NCI-H187 (cell line): ENCODE measurements at places on chromosomes 13 and 19.

GRCh38 chr13:21344662-21345176 lies 114.4 kb downstream of the ZDHHC20 start:
- DNase-seq: no peak

DNA sequence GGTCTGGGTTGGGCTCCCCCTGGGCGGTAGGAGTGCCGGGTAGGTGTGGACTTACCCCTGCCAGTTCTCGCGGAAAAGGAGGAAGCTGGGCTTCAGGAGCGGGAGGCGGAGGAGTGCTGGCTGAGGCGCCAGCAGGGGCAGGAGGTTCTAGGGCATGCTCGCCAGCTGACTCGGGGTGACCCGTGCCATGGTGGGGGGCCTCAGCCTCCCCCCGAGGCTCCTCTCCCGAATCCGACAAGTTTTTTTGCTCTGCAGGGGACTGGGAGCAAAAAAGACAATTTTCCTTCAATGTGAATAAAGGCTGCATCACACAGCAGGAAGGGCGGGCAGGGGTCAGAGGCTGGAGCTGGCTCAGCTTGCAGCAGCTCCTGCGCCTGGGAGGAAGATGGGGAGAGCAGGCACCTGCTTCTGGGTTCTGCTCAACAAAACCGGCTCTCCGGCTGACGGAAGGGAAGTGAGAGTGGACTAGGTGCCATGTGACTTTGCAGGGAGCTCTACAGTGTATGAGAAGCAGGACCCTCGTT lies 26.5 kb downstream of the RANBP3 start:
- no peak for DNase-seq

- no peak for DNase-seq
These were observed 82.1 kb downstream of the ZNF429 start for GRCh38 chr19:21587549-21587948.

DNA sequence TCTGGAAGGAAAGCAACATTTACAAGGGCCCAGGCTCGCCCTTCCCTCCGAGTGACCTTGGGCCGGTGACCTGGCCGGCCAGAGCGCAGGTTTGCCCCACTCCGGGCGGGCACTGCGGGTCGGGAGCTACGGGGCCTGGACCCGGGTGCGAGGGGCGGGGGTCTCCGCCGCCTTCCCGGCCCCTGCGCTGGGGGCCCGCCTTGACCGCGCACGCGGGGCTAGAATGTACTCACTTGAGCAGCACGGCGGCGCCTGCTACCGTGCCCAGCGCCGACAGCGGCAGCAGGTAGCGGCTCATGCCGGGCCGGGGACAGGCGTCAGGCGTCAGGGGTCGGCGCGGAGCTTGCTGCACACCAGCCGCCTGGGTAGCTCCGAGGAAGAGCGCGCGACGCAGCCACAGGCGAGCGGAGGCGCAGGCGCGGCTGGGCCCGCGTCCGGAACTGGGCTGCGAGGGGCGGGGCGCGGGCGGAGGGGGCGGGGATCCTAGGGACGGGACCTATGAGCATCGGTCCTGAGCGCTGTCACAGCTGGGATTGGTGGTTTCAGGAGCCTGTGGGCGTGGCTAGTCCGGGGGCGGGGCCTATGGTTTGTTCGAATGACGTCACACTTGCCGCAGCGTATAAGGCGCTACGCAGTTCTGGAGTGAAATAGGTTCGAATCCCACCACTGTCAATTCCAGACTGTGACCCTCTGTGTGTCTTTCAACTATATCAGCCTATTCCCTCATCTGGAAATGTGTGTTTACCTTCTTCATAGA lies at the start of gene RDH13:
Gene RDH13, minus strand, starts transcription at position 414 of the 757 bp plus-strand sequence. Its CDS starts 116 bp downstream, at position 298.
- DNase-seq: peak; percentile 67

- no peak for DNase-seq
These were observed 81.4 kb upstream of the PCDH8 start for GRCh38 chr13:52929846-52930245.

DNA sequence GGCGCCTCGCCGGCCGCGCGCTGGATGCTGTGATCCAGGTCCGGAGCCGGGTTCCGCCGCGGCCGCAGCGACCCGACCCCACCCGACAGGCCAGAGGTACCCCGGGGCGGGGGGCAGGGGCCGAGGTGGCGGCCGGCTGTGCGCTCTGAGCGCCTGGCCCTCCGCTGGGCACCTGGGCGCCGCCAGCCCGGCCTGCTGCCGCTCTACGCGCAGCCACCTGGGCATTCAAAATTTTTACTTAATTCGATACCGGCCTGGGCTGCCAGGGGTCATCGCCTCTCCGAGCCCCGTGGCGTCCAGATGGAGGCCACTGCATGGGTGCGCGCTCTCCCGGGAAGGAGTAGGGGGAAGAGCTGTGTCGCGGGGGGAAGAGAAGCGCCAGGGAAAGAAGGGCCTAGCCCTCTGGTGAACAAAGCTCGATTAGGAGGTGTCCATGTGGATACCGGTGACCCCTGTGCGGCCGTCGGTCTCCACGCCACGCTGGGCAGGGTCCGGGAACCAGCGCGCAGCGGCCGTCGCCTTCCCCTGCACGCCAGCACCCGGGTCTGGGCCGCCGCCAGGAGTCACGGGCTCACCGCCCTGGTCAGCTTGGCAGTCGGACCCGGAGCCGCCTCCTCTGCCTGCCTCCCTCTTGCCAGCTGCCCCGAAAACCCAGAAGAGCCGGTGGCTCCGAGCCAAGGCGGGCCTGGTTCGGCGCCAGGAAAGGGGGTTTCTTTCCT lies 666 bp downstream of the BIVM start:
- DNase-seq: peak; percentile 11

DNA sequence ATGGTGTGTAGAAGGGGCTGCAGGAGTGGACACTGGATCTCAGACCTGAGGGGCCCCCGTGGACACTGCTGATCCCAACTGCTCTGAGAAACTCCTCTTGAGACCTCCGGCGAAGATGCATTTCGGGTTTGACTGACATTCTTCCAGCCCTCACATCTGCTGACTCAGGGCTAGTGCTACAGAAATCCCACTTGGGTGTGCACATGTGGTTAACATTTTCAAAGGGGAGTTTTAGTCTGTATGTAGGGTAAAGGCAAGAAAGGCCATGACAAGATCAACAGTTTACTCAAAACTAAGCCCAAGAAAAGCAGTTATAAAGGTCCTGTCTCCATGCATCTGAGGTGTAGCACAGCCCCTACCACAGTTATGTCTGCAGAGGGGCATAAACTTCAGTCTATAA lies 31.2 kb downstream of the DLEU7 start:
- no peak for DNase-seq

DNA sequence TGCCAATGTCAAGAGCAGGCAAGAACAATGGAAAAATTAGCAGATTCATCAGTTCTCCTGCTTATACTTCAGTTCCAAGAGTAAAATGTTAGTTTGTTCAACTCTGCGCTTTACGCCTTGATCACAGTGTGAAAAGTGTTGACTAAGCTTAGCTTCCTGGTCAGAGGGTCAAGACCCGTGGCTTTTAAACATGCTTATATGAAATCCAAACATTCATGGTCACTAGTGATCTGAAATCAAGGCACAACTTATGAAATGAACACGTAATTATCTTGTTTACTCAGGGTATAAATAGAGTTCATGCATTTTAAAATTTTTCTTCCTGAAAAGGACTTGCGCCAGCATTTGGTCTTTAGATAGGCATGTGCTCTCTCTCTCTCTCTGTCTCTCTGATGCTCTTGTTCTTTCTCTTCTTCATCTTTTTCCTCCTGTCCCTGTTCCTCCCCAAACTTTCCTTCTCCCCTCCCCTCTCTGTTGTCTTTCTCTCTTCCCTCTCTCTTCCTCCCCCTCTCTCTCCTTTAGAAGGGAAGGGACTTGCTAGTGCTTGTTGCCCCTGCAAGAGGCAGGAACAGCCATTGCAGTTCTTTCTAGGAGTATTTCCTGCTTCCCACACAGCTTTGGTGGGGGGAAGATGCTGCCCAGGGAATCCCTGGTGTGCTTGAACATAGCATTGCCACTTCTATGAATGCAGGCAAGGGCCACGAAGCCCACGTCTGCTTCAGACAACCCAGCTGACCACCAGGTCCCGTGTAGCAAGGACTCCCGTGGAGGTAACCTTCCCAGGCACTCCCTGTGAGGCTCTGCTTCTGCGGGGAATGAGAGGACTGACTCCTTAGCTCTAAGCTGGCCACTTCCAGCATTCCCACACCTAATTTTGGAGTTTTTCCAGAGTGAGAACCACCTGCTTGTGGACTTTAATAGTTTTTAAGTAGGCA lies 7.1 kb upstream of the ZNF536 start:
- DNase-seq: no peak

GRCh38 chr13:39938596-39938995 lies 283.1 kb downstream of the COG6 start:
- DNase-seq: no peak

DNA sequence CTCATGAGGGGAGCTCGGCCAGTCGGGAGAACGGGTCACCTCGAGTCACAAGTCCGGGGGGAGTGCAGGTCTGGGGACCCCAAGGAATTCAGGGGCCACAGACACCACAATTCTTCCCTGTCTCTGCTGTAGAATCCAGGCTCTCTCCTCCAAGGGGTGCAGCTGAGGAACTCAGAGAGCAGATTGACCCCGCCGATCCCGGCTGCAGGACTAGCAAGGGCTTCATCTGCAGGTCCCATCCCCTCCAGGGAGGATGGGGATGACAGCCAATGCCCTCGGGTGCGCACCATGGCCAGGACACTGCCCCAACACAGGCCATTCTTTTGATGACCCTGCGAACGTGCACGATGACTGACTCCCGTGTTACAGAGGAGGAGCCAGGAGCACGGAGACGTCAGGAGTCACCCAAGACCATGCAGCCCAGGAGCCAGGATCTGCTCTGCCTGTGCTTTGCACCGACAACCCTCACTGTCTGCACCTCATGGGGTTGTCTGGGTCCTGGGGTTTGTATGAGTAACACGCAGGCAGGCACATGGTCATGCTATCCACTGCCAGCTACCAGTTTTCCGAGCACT lies 48.5 kb upstream of the TUBGCP3 start:
- no peak for DNase-seq

GRCh38 chr19:38386300-38386970 lies 1.4 kb downstream of the GGN start:
- no peak for DNase-seq

- no peak for DNase-seq
These were observed 220.8 kb downstream of the COG6 start for GRCh38 chr13:39876258-39876657.

- no peak for DNase-seq
These were observed 194.7 kb downstream of the B3GLCT start for GRCh38 chr13:31394506-31394905.

DNA sequence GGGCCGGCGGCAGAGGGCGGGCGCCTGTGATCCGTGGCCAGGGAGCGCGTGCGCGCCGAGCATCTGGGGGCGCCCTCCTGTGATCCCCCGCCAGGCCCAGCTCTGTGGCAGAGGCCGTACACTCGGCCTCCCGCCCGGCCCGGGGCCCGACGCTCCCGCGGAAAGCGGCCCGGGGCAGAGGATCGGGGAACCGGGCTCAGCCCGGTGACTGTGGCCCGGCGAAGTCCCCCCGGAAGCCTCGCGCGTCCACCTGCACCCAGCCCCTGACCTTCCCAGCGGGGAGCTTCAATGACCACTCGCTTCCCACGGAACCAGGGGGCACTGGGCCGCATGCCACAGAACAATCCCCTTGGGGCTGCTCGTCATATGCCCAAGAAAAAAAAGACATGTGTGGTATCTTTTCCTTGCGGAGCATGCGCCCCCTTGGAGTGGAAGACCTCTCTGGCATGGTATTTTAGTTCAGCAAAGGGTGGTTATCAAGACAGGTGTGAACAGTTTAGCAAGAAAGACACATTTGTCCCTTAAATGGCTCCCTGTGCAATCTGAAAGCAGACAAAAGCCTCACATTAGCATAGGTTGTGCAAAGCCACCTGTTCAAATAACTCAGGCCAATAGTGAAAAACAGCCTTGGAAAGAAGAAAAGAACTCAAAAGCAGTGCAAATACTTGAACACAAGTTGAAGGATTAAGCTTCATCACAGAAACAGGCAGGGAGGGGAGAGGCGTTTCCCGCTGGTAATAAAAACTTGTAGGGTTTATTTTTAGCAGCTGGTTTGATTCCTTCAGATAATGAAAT lies 290.9 kb upstream of the SOX21 start:
- DNase-seq: peak; percentile 91

- DNase-seq: no peak
These were observed 8.5 kb downstream of the UBA2 start for GRCh38 chr19:34436716-34437115.

- DNase-seq: no peak
These were observed 4.6 kb downstream of the FARP1 start for GRCh38 chr13:98147521-98147920.

- no peak for DNase-seq
These were observed 630 bp downstream of the NUCB1 start for GRCh38 chr19:48900477-48901406.

GRCh38 chr13:29978211-29978610 lies 127.8 kb upstream of the UBL3 start:
- DNase-seq: no peak

DNA sequence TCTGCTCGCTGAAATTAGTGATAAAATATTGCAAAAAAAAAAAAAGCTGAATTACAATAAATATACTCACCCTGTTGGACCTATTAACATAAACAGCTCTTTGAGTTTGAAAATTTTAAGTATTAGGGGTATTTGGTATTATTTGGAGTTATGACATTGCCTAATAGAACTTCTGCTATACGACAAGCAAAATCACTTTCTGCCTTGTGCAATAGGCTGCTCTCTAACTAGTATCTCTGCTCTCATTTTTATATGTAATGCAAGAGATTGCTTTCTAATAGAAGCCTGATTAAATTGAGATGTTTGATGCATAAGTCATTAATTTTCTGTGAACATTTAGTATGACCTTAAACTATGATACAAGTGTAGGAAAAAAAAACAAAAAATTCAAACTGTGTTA lies 5.3 kb downstream of the RGS9BP start:
- no peak for DNase-seq

DNA sequence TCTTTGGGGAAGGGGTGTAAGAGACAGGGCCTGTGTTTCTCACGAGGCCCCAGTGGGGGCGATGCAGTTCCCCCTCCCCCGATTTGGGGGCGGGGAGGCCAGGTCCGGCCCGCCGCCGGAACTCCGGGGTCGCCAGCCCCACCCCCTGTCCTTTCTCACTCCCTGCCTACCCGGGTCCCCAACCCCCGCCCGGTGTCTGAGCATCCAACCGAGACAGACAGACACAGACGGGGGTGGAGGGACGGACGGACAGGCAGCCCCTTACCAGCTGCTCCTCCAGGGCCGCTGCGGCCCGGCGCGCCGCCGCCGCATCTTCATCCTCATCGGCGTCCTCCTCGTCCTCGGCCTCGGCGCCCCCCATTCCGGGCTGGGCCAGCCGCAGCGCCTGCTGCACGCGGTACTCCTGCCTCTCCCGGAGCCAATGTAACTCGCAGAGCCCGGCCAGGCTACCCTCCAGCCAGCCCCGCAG lies 397 bp downstream of the DACT3 start:
- DNase-seq: no peak

DNA sequence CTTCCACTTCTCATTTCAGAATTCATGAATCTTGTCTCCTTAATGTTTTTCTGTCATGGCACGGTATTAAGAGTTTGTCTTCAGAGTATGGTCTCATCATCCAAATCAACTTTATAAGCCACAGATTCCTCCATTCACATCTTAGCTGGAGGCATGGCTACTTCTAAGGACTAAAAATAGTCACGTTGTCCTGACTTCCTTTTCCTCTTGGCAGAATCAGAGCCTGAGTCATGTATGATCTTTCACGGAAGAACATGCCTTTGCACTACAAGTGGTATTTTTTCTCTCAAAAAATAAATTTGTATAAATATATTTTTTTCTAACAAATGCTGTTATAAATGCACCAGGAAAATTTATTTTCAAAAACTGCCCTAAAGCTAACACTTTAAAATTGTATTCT lies 71.4 kb downstream of the ALOX5AP start:
- no peak for DNase-seq

- DNase-seq: no peak
These were observed 99.7 kb upstream of the MIR17HG start for GRCh38 chr13:91247768-91248167.

- no peak for DNase-seq
These were observed 82.0 kb downstream of the KLF5 start for GRCh38 chr13:73140801-73141200.
